ENCODE measurements at places on chromosomes 7 and 10.

- DNase-seq, result no peak
Observed at GRCh38 chr7:131327049-131327625, 539 bp upstream of the MKLN1 start.

GRCh38 chr10:123583639-123584418 lies 82.3 kb upstream of the GPR26 start:
- peak; percentile 67 for DNase-seq

- DNase-seq, result no peak
Observed at GRCh38 chr7:140316165-140316661, 82.1 kb downstream of the SLC37A3 start.

- no peak for DNase-seq
Observed at GRCh38 chr7:78792624-78793023, 660.8 kb downstream of the MAGI2 start.

DNA sequence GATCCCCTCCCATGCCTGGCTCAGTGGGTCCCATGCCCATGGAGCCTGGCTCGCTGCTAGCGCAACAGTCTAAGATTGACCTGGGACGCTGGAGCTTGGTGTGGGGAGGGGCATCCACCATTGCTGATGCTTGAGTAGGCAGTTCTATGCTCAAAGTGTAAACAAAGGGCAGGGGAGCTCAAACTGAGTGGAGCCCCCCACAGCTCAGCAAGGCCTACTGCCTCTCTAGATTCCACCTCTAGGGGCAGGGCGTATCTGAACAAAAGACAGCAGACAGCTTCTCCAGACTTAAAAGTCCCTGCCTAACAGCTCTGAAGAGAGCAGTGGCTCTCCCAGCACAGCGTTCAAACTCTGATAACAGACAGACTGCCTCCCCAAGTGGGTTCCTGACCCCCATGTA lies 31.2 kb upstream of the FFAR4 start:
- DNase-seq, result no peak

DNA sequence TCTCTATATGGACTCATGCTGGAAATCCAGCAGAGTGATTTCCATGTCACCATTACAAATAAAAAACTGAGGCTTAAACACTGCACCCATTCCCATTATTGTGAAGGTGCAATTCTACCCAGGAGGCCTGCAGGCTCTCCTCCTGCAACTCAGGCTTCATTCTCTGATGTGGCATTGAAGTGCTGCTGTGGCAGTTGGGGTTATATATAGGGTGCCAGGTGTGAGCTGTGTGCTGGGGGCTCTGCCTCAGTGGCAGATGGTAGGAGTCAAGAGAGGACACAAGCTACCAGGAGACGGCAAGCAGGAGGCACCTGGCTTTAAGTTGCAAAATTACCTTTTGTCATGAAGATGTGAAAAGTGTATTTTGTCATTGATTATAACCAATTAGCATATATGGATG lies 21.3 kb downstream of the ZNF107 start:
- DNase-seq, result no peak

DNA sequence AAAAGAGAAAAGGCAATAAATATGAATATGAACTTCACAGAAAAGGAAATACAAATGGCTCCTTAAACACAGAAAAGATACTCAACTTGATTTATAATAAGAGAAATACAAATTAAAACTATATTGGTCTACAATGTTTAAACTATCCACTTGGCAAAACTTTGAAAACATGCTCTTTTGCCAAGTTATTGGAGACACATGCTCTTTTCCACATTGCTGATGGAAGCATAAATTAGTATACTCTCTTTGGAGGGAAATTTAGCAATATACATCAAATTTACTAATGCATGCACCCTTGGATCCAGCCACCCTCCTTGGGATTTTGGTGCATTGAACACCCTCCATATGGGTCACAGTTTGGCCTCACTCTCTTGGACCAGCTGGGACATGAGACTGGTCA lies 7.9 kb downstream of the TAS2R60 start:
- DNase-seq, result no peak
